ENCODE measurements at places on chromosomes 11 and 22. TPM values are rescaled to one million over a fixed set of nuclear protein-coding genes. Genes with fewer than 3 reads are reported as not detected.

The PATE4 gene
- total RNA-seq, result not detected

The RTN4R gene
- total RNA-seq, result 3.1 TPM

The SCN3B gene
- total RNA-seq, result not detected

The CELF1 gene
- total RNA-seq, result 105 TPM

The GGT5 gene
- 0.10 TPM for total RNA-seq

The SCGB1C1 gene
- not detected for total RNA-seq

The SAA4 gene
- not detected for total RNA-seq

The KIRREL3 gene
- total RNA-seq, result not detected

The BRSK2 gene
- total RNA-seq, result not detected

The SMIM35 gene
- total RNA-seq, result 0.27 TPM

The PPME1 gene
- 25.9 TPM for total RNA-seq

The CBX7 gene
- 16.0 TPM for total RNA-seq

The PGM2L1 gene
- 8.4 TPM for total RNA-seq

The SSTR3 gene
- total RNA-seq, result 10.2 TPM

The TRPM5 gene
- total RNA-seq, result not detected

The PCSK7 gene
- total RNA-seq, result 187 TPM

The RFPL1 gene
- not detected for total RNA-seq

The YPEL4 gene
- total RNA-seq, result 0.17 TPM

The SYCE3 gene
- total RNA-seq, result not detected

The NRIP3 gene
- total RNA-seq, result 0.62 TPM

The SERHL2 gene
- 0.83 TPM for total RNA-seq

The IRF7 gene
- total RNA-seq, result 152 TPM

The MICAL2 gene
- 47.3 TPM for total RNA-seq

The ST14 gene
- total RNA-seq, result not detected

The SLC5A1 gene
- total RNA-seq, result not detected

The RIC3 gene
- 20.1 TPM for total RNA-seq

The P2RY2 gene
- not detected for total RNA-seq

Measured in activated CD4-positive, alpha-beta T cell treated with anti-CD3 and anti-CD28 coated beads, Interleukin-2, amount 10 ng/mL, durations not matched to agents 7 days and 5 days (primary cell).